GM10248 (cell line): ENCODE measurements at places on chromosomes 1 and 21.
A peak's percentile ranks its signal among the peaks of the same experiment; 100 is the strongest.

GRCh38 chr1:9907441-9907840 is 2.6 kb downstream of the CTNNBIP1 start:
- no peak for DNase-seq

DNA sequence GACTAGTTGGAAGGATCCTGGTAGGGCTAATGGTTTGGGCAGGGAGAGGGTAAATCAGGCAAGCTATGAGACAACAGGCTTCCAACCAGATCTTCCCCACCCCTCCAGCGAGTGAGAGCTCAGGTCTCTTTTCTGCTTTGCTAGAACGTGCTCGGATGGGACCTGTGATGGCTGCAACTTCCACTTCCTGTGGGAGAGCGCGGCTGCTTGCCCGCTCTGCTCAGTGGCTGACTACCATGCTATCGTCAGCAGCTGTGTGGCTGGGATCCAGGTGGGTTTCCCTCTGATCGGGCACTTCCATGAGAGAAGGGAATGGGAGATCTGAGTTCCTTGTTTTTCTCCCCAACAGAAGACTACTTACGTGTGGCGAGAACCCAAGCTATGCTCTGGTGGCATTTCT is 14.0 kb upstream of the SARS1 start:
- no peak for DNase-seq

GRCh38 chr1:18805925-18806849 is 53.3 kb downstream of the TAS1R2 start:
- DNase-seq = no peak

DNA sequence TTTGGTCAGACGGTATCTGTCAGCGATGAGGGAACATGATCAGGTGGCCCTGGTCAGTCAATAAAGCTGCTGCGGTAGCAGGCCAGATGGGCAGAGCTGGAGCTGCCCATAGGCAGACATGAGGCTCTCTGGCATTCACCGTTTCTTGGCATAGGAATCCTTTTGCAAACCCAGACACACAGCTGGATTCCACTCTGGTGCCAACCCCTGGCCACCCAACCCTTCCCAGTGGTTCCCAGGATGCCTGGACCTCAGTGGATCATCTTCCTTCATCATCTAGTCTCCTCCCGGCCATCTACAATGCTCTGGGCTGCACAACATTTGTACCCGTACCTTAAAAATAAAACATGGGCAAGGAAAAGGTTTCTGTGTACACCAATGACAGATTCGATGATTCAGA is 68.3 kb upstream of the ACTRT2 start:
- no peak for DNase-seq

GRCh38 chr1:71656902-71657301 is 576.1 kb upstream of the ZRANB2 start:
- no peak for DNase-seq

- DNase-seq = no peak
These were observed 402.6 kb downstream of the TTLL7 start for GRCh38 chr1:83596331-83596730.

DNA sequence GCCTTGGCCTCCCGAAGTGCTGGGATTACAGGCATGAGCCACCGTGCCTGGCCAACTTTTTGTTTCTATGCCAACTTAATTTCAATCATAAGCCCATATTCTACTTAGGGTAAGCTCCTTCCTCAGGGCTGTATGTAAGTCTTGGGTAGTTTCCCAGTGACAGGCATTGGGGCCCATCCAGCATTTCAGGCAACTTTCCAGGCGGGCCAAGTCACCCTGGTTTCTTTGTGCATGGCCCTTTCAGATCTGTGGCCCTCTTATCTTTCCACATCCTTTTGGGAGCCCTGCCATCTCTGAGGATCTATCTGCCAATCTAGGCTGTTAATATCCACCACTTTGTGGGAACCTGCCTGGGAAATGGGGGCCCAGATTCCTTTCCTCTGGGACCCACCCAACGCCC is 58.7 kb downstream of the TNN start:
- no peak for DNase-seq

- no peak for DNase-seq
These were observed 869.8 kb upstream of the B3GALT2 start for GRCh38 chr1:194056169-194056568.

- peak; percentile 58 for DNase-seq
These were observed 24.8 kb upstream of the SELENON start for GRCh38 chr1:25774921-25775771.

GRCh38 chr1:23593556-23594148 is 34.4 kb upstream of the ID3 start:
- DNase-seq = no peak

DNA sequence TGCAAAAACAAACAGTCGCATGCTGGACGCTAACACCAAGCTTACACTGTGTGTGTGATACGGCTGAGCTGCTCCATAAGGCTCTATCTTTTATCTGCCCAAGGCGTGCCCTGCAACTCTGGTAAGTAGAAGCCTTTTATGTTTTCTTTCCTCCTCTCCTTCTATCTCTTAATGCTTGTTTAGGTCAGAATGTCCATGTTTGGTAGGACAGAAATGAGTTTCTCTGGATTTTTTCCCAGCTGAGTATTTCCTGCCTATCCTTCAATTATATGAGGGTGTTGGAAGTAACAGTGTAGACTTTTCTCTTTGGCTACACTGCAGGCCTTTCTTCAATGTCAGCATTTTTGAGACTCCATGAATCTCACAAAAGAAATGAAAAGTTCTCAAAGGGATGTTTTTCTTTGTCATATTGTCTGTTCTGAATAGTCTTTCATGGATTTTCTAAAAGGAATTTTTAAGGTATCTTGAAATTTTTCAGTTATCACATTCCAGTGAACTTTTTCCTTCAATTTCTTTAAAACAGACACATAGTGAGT is 124.2 kb downstream of the MACF1 start:
- no peak for DNase-seq

DNA sequence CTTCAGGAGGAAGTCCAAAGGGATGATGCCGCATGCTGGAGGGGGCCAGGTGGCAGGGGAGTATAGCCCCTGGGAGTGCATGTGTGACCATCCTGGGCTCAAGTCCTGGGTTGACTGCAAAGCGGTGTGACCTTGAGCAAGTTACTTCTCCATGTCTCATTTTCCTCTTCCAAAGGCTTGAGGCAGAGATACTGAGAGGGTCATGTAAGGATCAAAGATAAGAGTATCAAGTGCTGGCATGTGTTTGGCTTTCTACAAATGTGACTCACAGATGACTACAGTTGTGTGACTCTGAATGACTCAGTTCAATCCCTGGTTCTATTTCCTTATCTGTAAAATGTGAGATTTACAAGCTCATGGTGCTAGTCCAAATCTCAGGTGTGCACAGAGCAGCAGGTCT is 26.1 kb downstream of the PROK1 start:
- no peak for DNase-seq

GRCh38 chr1:22841860-22842281 is 130.8 kb downstream of the LACTBL1 start:
- no peak for DNase-seq
